Cortex of kidney (tissue), 1 donor: ENCODE measurements at places on chromosomes 3 and 15.

- DNase-seq = no peak
These were observed 119.7 kb downstream of the SST start for GRCh38 chr3:187550446-187550845.

GRCh38 chr3:50534681-50535330 lies 31.4 kb upstream of the CACNA2D2 start:
- DNase-seq = no peak

GRCh38 chr3:61618871-61619270 lies 57.5 kb downstream of the PTPRG start:
- DNase-seq = no peak

DNA sequence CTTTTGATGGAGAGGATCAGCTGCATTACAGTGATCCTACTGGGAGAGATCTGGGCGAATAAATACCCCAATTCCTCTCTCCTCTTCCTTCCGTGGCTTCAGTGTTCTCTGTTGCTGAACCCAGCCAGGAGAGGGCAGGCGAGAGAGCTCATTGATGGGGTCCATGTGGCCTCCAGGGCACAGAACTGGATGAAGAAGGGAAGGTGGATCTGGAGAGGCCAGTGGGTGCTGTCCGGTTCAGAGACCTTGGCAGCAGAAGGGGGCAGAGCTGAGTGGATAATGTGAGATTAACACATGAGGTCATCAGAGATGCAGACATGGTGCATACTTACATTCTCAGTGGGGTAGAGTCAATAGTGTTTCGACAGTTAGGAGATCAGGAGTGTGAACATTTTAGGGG lies 193.6 kb downstream of the CLSTN2 start:
- DNase-seq = no peak

DNA sequence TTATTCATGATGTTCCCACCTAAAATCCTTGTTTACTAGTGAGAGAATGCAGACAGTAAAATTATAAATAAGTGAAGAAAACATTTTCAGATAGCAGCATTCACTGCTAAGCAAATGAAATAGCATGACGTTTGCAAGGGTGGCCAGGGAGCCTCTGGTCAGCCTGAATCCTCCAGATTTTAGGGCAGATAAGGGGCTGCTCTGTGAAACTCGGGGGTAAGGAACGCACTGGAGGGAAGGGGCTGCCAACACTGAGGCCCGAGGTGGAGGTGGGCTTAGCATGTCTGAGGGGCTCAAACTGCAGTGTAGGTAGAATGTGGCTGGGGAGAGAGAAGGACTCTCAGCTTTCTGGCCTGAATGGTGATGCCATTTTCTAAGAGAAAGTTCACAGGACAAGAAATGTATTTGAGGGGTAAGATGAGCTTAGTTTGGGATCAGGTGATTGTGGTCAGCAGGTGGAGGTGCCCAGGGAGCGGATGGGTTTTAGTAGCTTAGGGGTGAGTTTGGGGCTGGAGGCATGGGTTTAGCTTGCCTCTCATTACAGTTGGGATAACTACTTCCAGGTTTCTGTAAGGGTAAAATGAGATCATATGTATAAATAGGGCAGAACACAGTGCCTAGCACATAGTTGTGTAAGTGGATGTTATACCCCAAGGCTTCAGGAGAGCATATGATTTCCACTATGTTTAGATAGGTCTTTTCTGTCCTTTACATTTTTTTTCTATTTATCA lies 20.5 kb downstream of the GPR171 start:
- DNase-seq = no peak

- DNase-seq = no peak
These were observed 268.3 kb downstream of the MEX3B start for GRCh38 chr15:81777546-81777945.

GRCh38 chr3:187228740-187229139 lies 31.5 kb downstream of the RTP1 start:
- DNase-seq = no peak

- no peak for DNase-seq
These were observed 178.1 kb upstream of the KBTBD8 start for GRCh38 chr3:66819993-66820501.

DNA sequence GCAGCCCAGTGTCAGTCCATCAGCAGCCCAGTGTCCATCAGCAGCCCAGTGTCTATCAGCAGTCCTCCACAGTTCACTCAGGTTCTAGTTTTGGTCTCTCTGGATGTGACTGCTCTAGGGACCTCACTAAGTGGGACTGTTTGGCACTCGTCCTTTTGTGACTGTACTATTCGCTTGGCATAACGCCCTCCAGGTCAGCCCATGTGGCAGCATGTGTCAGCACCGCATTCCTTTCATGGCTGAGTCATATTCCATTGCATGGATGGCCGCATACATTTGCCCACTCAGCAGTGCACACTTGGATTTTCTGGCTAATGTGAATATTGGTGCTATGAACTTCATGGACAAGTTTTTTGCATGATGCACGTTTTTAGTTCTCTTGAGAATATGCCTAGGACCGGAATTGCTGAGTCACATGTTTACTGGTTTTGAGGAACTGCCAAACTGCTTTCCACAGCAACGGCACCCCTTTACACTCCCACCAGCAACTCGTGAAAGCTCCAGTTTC lies 16.4 kb downstream of the CHST13 start:
- no peak for DNase-seq

DNA sequence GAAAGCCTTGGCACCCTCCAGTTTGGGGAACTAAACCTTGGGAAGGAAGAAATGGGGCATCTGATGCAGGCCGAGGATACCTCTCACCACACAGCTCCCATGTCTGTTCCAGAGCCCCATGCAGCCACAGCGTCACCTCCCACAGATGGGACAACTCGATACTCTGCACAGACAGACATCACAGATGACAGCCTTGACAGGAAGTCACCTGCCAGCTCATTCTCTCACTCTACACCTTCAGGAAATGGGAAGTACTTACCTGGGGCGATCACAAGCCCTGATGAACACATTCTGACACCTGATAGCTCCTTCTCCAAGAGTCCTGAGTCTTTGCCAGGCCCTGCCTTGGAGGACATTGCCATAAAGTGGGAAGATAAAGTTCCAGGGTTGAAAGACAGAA lies 7.7 kb downstream of the MAP1A start:
- DNase-seq = no peak

- DNase-seq = no peak
These were observed 163.7 kb downstream of the MEIS2 start for GRCh38 chr15:36936613-36937012.

- DNase-seq = no peak
These were observed 62.5 kb downstream of the RPN1 start for GRCh38 chr3:128588147-128588546.

- DNase-seq = no peak
These were observed 90.9 kb downstream of the TP63 start for GRCh38 chr3:189721873-189722665.

DNA sequence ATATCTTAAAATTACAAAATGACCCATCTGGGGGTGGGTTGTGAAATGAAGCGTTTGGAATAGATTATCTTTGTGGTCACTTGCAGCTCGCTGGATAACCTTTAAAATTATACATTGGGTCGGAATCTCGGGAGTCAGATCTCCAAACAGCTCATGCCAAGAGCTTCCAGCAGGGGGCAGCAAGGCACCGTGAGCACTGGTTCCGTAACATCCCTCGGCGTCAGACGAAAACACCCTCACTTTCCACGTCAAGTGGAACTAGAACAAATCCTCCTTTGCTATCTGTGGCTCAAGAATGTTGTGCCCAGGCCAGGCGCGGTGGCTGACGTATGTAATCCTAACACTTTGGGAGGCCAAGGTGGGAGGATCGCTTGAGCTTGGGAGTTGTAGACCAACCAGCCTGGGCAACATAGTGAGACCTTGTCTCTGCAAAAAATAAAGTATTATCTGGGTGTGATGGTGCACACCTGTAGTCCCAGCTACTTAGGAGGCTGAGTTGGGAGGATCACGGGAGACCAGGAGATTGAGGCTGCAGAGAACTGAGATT lies 31.1 kb downstream of the UMPS start:
- no peak for DNase-seq

DNA sequence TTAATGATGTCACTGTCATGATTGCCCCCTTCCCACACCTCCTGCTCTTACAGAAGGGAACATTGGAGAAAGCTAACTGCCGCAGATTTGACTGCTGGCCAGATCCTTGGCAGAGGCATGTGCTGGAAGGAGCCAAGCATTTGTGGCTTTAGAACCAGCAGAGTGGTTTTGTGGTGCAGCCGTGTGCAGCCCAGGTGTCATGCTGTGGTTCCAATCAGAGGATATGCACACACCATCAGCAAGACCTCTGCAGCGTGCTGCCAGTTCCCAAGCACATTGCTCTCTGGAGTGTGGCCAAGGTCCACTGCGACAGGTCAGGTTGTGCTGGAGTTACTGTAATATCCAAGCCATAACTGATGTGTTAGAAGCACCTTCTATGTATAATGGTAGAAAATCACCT lies 61.6 kb downstream of the OTOL1 start:
- no peak for DNase-seq

DNA sequence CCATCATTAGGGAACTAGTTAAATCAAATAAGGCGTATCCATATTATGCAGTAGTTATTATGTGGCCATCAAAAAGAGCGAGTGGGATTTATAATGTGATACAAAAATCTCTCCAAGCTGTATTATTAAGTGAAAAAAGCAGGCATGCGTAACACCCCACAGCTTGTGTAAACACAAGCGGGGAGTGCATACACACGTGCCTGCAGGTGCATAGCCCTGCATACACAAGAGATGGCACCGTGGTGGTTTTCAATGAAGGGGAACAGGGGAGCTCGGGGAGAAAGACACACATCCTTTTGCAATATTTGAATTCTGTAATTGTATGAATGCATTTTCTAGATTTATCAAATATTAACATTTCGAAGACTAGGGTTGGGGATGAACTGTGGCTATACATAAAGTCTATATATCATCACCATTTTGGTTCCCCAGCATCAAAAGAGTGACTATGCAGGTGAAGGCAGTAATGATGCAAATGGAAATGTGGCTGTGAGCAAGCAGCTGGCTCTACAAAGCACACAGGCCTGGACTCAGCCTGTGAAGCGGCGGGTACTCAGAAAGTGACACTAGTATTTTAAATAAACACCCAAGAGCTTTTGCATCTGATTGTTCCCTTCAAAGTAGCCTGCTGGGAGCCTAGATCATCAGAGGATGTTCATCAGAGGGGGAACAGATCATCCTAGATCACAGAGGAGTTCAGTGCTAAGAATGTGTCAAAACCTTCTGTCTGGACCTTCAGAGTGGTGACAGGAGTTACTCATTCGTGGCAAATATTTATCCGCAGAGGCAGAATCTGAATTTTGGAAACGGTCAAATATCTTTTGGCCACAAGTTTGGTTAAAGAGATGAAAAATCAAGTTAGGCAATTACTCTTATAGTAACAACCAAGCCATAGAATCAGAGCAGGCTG lies 9.4 kb upstream of the KIF7 start:
- no peak for DNase-seq

- no peak for DNase-seq
These were observed 18.8 kb upstream of the DGKG start for GRCh38 chr3:186380622-186381380.

- no peak for DNase-seq
These were observed 9.2 kb downstream of the PLSCR4 start for GRCh38 chr3:146241523-146242240.

DNA sequence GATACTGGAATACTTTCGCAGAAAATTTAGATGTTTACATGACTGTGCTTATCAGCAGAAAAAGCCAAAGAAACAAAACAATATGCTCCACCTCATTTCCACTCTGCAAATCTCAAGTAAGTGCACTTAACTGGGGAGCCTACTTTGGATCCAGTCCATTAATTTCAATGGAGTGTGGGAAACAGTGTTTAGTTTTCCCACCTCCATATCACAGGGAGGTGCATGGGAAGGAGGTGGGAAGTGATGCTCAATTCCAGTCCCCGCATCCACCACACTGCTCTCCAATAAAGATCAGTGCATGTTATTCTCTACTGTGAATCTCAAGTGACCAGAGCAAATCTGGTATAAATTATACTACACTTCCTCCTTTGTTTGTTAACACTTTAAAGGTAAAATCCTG lies 2.9 kb downstream of the NEDD4 start:
- no peak for DNase-seq

- no peak for DNase-seq
These were observed 23.2 kb downstream of the CCR9 start for GRCh38 chr3:45909542-45909941.

DNA sequence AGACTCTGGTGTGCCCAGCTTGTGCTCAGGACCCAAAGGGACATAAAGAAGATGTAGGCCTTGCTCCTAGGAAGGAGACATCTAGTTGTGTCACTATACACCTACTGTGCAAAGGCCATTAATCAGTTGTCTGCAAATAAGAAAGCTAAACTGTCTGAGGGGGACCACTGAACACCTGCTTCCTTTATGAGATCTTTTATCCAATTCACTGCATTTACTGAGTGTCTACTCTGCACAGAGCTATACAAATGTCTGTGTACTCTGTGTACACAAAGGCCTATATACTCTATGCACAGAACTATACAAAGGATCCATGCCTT lies 124.8 kb downstream of the CTNNB1 start:
- no peak for DNase-seq

GRCh38 chr3:53645754-53646153 lies 151.3 kb downstream of the CACNA1D start:
- DNase-seq = no peak

DNA sequence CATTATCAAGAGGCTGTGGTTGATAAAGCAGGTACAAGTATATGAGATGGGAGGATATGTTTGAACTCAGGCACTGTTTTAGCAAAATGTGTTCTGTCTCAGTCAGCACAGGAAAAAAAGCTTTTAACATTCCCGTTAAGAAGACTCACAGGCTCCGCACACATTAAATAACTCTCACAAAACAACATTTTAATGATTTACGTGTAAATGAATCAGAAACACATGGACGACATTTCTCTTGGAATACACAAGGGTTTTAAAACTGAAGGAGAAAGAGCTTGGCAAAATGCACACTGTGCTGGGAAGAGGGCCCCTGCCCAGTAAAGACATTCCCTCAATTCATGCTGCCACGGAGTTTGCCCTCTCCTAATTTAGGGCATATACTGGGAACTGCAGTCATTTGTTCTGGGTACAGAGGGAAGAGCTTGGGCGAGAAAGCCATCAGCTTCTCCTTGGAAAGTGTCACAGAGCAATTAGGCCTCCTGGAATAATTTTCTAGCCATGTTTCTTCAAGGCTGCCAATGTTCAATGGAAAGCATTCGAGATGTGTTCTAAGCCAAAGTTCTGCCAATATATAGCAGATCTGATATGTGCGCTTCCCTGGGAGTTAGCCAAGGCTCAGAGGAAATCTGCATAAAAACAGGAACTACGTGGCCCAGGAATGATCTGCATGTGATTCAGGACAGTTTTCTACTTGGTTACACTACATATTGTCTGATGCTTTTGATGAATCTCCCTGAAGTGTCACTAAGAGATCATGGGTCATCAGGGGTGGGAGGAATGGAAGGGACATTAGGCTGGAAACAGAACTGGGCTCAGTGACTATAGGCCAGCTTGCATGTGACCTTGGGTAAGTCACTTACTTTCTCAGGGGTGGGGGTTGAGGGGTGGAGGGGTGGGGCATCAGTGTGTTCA lies 2.2 kb upstream of the MASP1 start:
- no peak for DNase-seq

- DNase-seq = no peak
These were observed 44.7 kb upstream of the LIPC start for GRCh38 chr15:58387130-58387529.
